ENCODE measurements at places on chromosomes 3 and 15.

DNA sequence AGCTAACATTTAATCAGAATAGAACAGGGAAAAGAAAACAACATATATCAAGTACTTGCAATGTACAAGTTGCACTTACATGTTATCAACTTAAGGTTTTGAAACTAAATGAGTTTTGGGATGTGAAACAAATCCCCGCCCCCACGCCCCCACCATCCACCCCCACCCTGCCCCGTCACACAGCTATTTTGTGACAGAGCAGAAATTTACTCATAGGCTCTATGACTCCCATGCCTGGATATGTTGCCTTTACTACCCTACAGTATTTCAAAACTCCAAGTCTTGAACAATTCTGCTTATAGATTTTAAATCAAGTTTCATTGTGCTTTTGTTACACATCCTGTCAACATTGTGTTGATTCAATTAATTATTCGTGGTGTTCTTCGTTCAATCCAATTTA is 18.1 kb upstream of the IL1RAP start:
- no peak for DNase-seq

- no peak for DNase-seq
Observed at GRCh38 chr3:31449318-31449717, 83.4 kb upstream of the STT3B start.

GRCh38 chr3:115280506-115280905 is 133.4 kb upstream of the ZBTB20 start:
- DNase-seq = no peak

- no peak for DNase-seq
Observed at GRCh38 chr15:40037721-40038120, 1.3 kb downstream of the SRP14 start.

DNA sequence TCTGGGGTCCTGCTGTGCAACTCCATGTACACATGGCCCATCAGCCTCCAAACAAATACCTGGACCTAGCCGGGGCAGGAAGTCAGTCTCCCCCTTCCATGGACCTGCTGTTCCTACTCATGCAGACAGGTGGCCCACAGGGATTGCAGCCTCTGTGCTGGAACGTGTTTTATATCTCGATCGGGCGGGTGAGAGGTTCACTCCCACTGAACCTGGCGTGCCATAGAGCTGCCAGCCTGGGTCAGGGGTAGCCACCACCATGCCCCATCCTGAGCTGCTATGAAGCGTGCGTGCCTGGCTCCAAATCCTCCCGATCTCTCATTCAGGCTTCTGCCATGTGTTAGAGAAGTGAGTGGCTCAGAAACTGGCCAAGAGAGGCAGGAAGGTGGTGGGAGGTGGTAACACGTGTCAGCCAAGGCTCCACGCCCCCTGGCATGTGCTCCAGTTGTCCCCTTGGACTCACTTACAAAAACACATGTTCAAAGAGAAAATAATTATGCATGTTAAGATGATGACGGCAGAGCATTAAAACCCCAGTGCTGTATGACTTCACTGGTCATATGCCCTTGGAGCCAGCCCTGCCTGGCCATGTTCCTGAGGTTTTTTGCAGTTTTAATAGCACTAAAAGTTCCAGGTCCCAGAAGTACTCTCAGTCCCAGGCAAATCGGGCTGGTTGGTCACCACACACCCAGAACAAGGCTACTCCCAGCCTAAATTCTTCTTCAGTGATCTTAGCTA is 30.6 kb downstream of the CTSH start:
- DNase-seq = no peak

GRCh38 chr3:152348436-152349177 is 79.9 kb downstream of the MBNL1 start:
- no peak for DNase-seq

DNA sequence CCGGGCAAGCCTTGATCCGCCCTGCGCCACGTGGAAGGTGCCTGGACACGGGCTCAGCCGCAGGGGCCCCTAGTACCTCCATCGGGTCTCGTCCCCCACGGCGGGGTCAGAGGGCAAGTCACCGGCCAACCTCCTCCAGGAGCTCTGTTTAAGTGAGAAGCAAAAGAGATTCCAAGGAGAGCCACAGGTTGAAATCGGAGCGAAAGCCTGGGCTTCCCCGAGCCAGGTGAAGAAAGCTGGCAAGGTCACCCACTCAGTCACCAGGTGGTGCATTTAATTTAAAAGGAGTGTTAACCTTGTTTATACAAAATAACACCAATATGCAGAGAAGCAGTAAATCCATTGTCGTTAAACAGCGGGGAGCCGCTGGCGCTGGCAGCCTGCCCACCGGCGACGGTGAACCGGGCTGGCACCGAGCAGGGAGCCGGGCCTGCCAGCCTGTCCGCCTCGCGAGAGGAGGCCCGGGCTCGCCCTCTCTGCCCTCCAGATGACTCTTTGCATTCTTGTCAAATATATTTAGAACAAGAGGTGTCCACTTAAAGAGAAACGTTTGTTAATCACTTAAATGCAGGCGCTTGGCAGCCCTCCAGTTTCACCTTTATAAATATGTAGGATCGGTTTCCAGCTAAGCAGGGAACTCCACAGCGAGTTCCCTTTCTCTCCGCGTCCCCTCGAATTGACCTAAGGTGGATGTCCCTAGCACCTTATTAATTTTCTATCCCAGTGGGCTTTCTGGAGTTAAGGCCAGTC is 277.3 kb upstream of the NR2F2 start:
- peak; percentile 70 for DNase-seq

DNA sequence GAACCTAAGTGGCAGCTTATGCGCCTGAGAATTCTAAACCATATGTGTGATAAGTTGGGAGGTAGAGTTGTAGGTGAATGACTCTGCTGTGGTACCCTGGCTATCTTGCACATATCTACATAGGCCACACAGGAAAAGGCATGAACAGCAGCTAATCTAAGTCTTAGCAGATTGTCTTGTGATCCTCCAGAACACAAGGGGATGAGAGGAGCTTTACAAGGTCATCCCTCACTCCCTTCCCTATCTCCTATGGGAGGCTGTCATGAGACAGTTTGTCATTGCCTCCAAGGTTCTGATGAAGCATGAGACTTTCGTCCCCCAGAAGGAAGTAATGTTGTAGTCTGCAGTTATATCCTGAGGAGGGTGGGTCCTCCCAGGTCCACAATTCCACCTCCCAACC is 3.7 kb upstream of the ZNF662 start:
- no peak for DNase-seq

DNA sequence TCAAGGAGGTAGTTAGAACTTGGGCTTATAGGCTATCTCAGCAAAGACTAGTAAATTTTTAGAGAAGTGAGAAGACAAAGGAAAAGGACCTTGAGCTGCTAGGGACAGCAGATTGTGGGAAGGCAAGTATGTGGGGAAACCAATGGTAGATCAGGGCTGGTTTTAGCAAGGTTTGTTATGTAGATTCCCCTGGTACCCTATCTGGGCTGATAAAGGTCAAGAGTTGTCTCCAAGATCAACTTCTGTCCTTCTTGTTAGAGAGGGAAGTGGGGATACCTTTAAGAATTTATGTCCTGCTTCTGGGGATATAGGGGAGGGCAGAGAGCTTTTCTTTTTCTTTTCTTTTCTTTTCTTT is 28.9 kb downstream of the KAT2B start:
- DNase-seq = no peak

GRCh38 chr3:125054449-125055329 is 1.1 kb downstream of the HEG1 start:
- DNase-seq = no peak

GRCh38 chr3:46463120-46463867 is 1.4 kb downstream of the LTF start:
- no peak for DNase-seq

DNA sequence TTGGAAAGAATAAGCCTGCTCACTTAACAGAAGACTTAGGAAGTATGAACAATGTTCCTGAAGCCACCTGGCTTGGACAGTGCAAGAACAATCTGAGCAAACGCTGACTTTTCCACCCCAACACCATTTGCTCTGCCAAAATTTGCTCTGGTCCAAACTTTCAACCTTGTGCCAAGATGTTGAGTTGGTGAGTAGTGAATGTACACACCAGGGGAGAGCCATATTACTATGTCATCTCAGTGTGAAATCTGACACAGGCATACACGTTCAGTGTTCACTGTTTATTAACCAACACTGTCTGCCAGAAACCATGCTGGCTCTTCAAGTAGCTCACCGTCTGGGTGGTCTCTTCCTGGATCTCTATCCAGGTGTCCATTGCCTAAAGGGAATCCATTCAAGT is 152.9 kb upstream of the LPP start:
- DNase-seq = no peak

GRCh38 chr3:167728176-167728575 is 6.5 kb downstream of the PDCD10 start:
- no peak for DNase-seq

GRCh38 chr15:75172284-75172820 is 29.3 kb upstream of the C15orf39 start:
- no peak for DNase-seq

- no peak for DNase-seq
Observed at GRCh38 chr3:13901935-13902584, 22.2 kb upstream of the WNT7A start.

DNA sequence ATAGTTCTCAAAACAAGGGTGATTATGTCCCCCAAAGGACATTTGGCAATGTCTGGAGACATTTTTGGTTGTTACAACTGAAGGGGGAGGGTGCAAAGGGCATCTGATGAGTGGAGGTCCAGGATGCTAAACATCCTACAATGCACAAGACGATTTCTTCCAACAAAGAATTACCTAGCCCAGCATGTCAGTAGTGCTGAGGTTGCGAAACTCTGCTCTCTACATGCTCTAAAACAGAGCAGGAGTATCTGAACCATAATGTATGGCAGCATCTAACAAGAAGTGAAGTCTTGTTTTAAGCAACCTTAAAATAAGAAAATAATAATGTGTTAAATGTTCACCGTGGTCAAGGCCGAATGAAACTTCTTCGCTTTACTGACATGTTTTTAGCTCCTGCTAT is 7.0 kb downstream of the GYG1 start:
- DNase-seq = no peak

DNA sequence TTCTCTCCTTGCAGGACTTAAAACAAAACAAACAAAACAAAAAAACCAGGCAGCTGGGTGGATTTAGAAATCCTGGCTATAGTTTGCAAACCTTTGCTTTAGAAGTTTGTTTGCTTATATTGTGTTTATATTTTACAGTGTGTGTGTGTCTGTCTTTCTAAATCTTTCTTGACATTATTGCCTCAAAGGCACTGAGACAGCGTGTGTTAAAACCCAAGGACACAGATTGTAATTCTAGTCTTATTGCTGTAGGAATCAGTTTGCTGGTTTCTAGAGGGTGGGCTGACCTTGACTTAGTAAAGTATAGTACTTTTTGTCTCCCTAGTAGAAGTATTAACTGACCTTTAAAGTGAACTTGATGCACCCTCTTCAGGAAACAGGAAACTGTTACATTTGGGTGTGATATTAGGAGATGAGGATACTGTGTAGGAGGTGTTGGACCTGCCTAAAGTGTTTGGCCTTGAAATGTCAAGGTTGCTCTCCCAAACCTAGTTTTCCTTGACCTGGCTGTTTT is 71.0 kb downstream of the TCF12 start:
- DNase-seq = no peak

GRCh38 chr3:11932636-11933035 is 71.6 kb upstream of the SYN2 start:
- DNase-seq = no peak

- no peak for DNase-seq
Observed at GRCh38 chr3:51836606-51837005, 24.8 kb upstream of the IQCF2 start.

DNA sequence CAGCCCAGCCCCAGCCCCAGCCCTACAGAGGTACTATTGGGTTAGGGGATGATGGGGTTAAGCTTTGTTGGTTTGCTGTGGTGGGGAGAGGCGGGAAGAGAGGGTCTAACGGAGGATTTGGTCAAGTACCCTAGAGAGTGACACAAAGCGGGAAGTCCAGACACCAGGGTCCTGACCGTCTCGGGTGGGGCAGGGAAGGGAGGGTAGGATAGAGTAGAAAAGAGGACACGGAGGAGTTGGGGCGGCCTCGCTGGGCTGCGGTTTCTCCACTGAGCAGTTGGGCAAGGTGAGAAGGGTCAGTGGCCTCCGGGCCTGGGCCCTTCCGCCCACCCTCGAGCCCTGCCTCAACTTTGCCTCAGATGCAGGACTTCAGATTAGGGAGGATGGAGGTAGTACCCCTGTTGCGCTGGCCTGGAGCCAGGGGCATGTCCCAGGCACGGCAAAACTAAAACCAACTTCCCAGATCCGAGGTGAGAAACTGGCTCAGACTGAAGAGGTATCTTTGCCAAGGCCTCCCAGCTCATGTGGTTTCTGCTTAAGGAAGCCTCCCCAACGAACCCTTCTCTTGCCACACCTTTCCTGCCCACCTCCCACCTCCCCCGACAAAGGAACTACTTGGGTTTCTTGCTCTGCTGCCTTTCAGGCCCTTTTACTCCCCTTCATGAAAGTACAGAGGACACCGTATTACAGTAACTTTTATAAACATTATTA is 551 bp downstream of the PML start:
- DNase-seq = peak; percentile 61

DNA sequence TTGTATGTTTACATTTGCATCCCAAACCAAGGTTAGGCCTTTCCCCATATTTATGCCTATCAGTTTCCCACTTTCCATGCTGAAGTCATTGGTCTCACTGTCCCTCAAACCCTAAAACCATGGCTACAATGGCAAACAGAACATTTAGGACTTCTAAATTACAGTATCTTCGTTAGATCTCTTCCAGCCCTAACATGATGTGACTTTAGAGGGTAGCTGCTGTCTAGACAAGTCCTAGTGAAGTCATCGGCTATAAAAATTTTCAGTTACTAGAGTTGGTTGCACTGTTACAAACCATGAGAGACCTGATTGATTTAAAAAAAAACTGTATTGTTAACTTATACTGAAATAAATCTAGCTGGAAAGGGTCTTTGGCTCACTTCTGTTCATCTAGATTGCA is 54.6 kb downstream of the TM4SF4 start:
- DNase-seq = no peak

GRCh38 chr3:147420353-147421183 is 11.4 kb downstream of the ZIC1 start:
- no peak for DNase-seq

GRCh38 chr3:153976891-153977554 is 144.2 kb upstream of the ARHGEF26 start:
- no peak for DNase-seq

DNA sequence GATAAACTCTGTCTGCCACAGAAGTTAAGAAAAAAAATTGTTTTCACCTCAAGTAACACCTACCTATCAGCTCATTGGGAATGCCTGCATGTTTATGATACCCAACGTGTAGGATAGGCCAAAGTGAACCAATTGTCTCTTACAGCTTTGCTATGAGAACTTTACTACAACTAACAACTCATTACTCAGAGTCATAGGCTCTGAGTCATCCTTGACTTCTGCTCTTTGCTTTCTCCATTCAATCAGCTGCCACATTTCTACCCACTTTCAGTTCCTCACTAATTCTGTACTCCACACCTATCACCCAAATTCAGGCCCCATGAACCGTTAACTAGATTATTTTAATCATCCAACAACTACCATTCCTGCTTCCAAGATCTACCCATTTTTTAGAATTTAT is 843.9 kb downstream of the TUSC7 start:
- no peak for DNase-seq
